Left ventricle myocardium superior (tissue), 1 donor: ENCODE measurements at places on chromosomes 7 and 10.

- DNase-seq, result no peak
Observed at GRCh38 chr7:78306634-78307033, 508.1 kb downstream of the PHTF2 start.

- no peak for DNase-seq
Observed at GRCh38 chr10:88919041-88919440, 33.5 kb downstream of the ACTA2 start.

DNA sequence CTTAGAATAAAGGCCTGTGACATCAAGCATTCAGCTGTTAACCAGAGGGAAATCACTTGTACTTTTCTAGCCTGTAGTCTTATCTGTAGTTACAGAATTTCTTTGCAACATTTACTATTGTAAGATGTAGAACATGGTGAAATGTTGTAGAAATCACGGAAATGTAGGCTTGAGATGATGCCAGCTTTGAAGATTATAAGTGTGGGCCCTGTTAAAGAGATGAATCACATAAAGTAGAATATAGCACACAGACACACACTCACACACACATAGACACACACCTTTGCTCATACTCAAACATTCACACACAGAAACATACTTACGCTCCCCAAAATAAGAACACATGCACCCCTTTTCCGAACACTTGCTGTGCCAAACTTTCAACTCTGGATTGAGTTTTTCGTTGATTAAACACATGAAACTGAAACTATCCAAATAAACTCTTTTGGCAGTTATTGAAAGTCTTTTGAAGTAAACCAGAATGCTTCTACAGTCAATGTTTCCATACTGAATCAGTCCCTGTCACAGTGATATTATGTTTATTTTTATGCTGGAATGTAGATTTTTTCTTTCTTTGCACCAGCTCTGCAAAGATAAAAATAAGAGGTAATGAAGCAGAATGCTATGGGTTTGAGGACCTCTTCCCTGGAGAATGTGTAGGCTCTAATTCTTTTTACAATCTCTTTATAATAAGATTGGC, 230.3 kb upstream of the MEOX2 start:
- DNase-seq, result no peak

GRCh38 chr7:155281398-155281969, 16.2 kb upstream of the INSIG1 start:
- DNase-seq, result no peak

DNA sequence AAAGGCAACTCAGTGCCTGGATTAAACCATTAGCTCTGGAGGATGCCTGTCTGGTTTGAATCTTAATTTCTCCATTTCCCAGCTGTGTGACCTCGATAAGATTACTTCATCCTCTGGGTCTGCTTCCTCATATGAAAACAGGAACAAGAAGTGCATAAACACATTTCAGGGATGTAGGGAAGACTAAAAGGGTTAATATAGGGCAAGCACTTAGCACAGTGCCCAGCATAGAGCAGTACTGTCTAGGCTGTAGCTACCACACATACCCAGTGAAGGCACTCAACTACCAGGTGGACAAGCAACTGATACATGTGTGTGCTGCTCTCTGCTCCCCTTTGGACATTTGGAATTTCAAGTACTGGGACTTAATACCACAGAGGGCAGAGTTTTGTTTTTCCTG, 85.4 kb downstream of the KCNMA1 start:
- no peak for DNase-seq

DNA sequence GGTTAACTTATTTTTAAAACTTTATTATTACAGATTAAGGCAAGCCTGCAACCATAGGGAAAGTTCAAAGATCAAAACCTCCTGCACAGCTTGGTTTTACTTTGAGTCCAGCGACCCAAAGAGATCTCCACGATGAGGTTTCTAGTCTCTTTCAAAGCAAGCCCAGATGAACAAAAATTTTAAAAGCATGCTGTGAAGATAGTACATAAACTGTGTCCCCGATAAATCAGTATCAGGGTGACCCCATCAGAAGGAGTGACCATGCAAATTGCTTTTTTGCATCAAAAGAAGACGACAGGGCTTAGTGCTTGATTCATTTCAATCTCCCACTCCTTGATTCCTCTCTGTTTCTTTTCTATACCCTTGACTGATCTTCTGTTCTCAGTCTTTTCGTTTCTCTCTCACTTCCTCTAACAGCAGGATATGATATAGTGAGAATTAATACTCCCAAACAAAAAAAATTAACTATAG, 16.0 kb upstream of the DNTT start:
- no peak for DNase-seq

DNA sequence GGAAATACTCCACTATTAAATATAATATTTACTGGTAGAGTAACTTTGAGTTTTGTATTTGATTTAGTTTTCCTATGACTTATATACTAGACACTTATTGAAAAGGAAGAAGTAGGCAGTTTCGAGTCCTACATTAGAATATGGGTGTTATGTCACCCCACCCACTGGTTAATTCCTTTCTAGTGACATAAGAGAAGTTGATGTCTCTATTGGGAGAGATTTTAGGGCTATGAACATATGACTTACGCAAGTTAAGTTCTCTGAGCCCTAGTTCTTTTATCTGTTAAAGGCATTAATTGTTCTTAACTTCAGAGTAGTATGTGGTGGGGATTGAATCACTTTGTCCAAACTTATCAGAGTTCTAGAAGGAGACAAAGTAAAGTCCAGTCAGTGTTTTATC, 30.5 kb downstream of the CPED1 start:
- DNase-seq, result no peak

DNA sequence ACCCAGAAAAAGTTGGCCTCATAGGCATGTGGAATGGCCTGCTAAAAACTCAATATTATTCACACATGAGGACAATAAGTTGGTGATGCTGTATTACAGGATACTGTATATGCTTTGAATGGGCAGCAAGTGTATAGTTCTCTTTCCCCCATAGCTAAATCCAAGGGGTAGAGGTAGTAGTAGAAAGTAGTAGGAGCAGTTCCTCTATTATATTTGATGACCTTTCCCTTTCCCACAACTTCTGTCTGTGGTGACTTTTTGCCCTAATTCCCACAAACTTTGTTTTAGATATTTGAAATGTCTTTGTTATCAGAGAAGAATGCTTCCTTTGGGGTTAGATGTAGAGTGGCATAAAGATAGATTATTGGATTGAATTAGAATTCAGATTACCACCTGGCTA, 154.0 kb upstream of the STEAP4 start:
- DNase-seq, result no peak

DNA sequence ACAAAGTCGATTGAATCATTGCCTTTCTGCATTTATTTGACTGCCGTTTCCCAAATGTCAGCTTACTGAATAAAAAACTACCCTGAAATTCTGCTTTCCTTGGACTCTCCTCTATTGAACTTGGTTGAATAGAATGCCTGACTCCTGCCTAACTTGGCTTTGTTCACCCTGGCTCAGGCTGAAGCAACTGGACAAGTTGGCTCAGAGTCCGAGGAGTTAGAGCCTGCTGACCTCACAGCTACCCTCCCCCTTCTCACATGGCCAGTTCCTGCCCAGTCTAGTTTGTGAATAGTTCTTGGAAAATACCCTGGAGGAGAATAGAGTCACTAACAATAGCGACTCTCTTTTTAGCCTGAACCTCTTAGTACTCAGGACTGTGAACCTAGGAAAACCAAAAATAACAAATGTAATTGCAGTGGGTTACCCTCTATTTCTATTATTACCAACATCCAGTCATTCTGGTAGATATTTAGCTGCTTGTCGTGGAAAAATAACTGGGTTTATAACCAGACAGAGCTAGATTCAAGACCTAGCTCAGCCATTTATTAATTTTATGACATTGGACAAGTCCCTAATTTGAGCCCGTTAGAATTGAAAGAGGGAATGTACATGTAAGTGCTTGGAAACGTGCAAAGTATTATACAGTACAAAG, 17.3 kb upstream of the NRBF2 start:
- peak; percentile 79 for DNase-seq

DNA sequence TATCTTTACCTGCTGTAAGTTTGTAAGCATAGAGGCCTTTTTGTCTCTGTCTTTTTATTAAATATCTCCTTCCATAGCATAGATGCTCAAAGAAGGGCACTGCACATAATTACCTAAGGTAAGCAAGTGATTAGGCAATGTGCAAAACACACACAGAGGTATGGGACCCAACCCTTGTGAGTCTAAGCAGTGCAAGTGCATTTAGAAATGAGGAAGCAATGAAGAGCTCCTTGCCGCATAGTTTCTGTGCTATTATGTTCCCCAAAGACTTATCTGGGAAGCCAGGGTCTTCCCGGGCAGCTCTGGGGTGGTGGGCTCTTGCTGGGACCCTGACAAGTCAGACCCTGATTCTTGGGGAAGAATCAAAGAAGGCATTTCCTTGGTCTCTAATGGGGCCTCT, 13.5 kb upstream of the MGAM2 start:
- no peak for DNase-seq

DNA sequence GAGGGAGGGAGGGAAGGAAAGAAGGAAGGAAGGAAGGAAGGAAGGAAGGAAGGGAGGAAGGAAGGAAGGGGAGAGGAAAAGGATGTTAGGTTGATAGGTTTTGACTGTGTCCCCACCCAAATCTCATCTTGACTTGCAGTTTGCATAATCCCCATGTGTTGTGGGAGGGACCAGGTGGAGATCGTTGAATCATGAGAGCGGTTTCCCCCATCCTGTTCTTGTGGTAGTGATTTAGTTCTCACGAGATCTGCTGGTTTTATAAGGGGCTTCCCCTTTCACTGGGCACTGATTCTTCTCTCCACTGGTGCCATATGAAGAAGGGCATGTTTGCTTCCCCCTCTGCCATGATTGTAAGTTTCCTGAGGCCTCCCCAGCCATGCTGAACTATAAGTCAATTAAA, 15.1 kb upstream of the NUDCD3 start:
- DNase-seq, result no peak

DNA sequence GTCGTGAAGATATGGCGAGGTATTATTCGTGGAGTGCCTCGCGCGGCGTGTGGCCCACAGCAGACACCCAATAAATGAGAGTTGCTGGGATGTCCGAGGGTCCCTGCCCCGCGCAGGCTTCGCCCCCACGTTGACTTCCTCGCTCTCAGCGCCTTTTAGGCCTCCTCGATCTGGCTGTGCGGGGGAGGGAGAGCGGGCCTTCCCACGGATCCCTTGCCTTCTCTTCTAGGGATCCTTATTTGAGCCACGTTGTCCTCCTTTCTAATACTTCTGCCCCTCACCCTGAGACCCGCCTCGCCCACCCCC, 660 bp downstream of the VCL start:
- DNase-seq, result peak; percentile 50

DNA sequence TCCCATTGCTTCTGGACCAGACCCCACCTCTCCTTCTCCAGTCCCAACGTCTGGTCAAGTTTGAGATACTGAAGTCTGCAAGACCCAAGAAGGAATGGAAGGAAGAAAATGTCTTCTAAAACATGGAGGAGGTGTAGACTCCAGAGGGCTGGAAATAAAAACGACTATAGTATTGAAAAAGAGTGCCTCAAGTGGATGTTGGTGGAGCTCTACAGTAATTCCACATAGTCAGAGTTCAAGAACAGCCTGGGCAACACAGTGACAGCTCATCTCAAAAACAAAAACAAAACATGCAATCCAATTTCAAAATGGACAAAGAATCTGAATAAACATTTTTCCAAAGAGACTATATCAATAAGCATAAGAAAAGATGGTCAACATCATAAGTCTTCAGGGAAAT, 2.3 kb upstream of the PCGF6 start:
- no peak for DNase-seq

- DNase-seq, result no peak
Observed at GRCh38 chr7:13886356-13886755, 103.1 kb downstream of the ETV1 start.
